ENCODE measurements at places on chromosomes 5 and 9.

DNA sequence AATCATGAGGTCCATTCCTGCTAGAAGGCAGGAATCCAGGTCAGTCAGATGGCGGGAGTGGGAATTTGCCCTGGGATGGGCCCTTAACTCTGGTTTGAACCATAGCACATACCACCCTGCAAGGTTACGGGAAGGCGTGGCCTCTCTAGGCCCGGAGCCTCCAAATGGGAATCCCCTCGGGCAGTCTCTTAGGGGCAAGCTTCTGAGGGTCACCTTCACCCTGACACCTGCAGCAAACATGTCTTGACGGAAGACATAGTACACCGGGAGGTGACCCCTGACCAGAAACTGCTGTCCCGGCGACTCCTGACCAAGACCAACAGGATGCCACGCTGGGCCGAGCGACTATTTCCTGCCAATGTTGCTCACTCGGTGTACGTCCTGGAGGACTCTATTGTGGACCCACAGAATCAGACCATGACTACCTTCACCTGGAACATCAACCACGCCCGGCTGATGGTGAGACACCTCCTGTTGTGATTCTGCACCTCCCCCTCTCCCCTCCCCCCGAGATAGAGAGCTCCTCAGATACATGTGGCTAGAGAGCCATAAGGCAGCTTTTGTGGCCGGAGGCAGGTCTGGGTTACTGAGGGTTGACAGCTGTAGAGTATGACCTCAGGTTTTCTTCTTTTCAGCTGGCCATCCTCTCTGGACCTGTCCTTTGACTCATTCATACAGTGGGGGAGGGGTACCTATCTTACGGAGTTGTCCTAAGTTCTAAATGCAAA, 957 bp downstream of the PRELID1 start:
- DNase-seq, result no peak

DNA sequence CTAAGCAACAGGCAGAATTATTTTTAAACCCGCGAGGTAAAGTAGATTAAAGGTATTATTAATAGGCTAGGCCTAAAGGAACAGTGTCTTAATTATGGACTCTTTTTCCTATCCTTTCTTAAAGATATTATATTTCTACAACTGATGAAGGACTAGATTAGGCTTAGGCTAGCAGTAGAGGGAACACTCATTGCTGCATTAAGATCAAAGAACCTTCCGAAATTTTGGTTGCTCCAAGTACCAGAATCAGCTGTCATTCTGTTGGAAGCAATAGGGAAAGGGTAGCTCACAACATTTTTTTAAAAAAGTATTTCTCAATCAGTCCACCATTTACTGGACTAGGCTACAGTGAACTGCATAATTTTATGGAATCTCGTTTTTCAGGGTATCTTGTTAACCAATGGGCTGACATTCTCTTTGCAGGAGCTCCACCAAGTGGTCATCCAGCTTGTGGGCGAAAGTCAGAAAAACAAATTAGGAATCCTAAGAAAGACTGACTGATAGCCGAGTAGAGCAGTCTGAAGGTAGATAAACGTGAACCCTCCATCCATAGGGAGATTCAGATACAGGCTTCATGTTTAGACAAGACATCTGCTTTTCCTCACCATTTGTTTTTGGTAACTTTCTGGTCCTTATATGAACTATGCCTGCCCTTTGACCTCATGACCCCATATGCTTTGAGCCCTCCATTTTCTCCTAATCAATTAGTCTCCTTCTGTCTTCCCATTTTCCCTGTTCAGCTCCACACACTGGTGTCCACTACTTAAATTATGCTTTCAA, 103.6 kb upstream of the CHD1 start:
- DNase-seq, result peak; percentile 90

GRCh38 chr5:18010053-18010452, 375.8 kb downstream of the TAF11L14 start:
- no peak for DNase-seq

DNA sequence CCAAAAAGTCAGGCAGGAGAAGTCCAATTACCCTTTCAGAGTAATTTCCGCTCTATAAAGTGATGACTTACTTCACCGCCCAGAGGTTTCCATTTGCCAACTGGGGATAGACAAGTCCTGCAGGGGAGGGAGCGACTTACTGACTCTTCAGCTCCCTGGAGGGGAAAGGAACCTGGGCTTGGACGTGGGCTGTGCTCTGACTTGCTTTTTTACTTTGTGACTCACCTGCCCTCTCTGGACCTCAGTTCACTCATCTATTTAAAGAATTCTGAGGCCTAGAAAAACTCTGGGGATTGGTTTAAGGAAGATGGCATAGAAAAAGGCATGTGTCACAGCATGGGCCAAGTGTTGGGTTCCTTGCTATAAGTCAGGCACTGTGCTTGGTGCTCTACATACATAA, 180.4 kb upstream of the TRIM32 start:
- peak; percentile 80 for DNase-seq

- DNase-seq, result no peak
Observed at GRCh38 chr5:652773-653350, 40.3 kb downstream of the TPPP start.

GRCh38 chr9:18800579-18800978, 232.4 kb downstream of the SAXO1 start:
- DNase-seq, result no peak

- peak; percentile 79 for DNase-seq
Observed at GRCh38 chr9:118331622-118332045, 627.4 kb downstream of the TLR4 start.

- no peak for DNase-seq
Observed at GRCh38 chr5:155953335-155953734, 373.6 kb upstream of the SGCD start.

- DNase-seq, result no peak
Observed at GRCh38 chr5:173501271-173501670, 115.2 kb downstream of the BOD1 start.

DNA sequence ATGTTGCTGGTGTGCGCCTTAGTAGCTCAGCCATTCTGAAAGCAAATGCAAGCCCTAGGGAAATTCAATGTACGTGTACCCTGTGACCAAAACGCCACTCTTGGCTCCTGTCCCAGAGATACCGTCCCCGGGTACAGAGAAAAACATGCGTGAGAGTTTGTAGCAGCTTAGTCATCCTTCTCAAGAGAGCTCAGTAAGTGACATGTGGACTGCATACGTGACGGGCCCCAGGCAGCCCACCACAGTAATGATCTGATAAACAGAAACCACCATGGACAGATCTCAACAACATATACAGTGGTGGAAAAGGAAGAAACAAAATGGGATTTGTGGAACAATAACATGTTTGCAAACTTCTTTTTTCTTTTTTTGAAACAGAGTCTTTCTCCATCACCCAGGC, 45.1 kb downstream of the S1PR3 start:
- peak; percentile 77 for DNase-seq

DNA sequence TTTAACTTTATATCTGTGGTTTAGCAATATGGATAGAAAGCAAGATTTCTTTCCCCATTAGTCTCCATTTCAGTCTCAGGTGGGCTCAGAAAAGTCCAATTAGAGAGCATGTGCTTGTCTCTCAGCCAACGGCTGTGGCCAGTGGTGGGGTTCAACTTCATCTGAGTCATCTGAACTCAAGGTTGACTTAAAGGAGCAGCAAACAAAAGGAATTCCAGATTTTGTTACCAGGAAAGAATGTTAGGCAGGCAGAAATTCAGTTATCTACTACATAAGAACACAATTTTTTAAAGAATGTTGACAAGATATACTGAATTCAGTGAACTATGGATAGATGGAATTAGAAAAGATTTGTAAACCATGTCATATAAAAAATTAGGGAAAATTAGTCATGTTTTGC, 784.1 kb downstream of the MAT2B start:
- no peak for DNase-seq

GRCh38 chr5:63085561-63085960, 506.9 kb downstream of the LRRC70 start:
- DNase-seq, result no peak

- no peak for DNase-seq
Observed at GRCh38 chr5:153400931-153401330, 89.5 kb upstream of the GRIA1 start.

- no peak for DNase-seq
Observed at GRCh38 chr5:79509244-79509885, 4.6 kb downstream of the HOMER1 start.

DNA sequence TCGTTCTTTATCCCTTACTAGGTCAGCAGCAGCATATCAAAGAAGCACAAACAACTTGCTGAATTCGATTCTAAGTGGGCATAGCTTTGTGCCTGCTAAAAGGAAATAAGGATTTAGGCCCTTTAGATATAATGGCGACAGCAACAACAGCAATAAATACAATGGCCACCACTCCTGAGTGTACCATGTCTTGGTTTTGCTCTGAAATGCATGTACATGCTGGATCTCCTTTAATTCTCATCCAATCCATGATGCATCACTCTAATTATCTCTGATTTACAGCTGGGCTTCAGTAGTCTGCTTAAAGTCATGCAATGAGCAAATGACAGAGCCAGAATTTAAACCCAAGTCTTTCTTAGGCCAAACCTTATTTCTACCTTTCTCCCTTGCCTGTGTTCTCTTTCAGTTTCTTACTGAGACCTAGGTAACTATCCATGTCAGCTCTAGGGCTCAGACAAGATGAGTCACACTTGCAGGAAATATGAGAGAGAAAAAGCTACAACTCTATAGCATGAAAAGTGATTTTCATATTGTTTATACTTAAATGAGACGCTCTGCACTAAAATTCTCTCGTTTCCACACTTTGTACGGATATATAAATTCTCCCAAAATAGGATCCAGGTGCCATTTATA, 111.8 kb downstream of the HMHB1 start:
- DNase-seq, result peak; percentile 36

DNA sequence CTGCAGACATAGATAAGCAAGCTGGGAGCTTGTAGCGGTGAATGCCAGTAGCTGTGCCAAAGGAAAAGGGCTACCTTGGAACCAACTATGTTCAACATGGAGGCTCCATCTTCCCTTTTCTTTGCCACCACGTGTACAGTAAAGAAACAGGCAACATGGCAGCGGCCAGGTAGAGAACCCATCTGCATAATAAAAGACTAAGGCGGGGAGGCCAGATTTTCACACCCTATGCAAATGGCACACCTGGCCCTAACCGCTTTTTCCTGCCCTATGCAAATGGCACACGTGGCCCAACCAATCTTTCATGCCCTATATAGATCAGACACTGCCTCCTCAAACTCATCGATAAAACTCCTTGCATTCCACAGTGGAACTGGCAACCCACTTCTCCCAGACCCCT, 477.5 kb upstream of the EDIL3 start:
- DNase-seq, result no peak

GRCh38 chr9:105291422-105291859, 47.0 kb downstream of the SLC44A1 start:
- DNase-seq, result no peak

- no peak for DNase-seq
Observed at GRCh38 chr5:72294473-72294872, 25.6 kb downstream of the MRPS27 start.

- DNase-seq, result no peak
Observed at GRCh38 chr5:64790210-64790609, 21.5 kb downstream of the CWC27 start.

DNA sequence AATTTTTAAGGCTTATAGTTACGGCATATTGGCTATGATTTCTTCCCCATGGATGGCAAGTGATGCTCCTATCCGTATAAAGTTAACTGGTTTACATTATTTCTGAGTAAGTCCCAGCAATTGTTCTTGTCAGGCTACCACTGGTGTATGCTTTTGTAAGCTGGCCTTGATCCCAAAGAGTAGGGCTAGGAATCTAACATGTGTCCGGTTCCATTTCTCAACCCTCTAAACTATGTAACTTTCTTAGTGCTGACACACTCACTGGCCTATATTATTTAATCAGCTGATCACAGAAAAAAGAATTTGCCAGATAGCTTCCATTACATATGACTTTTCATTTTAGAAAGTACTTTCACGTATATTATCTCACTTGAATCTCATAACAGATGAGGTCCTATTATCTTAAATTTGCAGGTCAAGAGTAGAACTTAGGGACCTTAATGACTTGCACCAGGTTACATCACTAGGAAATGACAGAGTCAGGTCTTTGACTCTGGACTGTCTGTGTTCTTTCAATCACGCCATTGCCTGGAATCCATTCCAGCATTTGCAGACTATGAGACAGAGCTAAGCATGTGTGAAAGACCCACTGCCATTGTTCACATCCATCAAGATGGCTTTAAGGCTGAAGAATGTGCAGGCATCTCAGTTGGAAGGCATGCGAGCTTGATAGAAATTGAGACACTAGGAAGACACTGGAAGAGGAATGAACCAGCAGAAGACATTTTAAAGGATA, 362.9 kb downstream of the ARRDC3 start:
- peak; percentile 36 for DNase-seq

DNA sequence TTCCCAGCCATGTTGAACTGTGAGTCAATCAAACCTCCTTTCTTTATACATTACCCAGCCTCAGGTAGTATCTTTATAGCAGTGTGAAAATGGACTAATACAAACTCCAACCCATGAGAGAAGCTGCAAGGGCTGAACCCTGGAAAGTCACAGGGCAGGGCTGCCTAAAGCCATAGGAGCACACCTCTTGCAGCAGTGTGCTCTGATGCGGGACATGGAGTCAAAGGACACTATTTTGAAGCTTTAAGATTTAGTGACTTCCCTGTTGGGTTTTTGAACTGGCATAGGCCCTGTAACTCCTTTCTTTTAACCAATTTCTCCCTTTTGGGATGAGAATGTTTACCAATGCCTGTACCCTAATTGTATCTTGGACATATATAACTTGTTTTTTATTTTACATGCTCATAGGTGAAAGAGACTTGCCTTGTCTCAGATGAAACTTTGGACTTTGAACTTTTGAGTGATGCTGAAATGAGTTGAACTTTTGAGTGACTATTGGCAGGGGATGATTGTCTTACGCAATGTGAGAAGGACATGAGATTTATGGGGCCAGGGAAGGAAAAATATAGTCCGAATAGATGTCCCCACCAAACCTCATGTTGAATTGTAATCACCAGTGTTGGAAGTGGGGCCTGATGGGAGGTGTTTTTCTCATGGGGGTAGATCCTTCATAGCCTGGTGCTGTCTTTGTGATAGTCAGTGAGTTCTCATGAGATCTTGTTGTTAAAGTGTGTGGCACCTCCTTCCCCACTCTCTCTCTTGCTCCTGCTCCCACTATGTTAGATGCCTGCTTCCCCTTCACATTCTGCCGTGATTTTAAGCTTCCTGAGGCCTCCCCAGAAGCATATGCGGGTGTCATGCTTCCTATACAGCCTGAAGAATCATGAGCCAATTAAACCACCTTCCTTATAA, 159.5 kb upstream of the SPEF2 start:
- DNase-seq, result no peak

DNA sequence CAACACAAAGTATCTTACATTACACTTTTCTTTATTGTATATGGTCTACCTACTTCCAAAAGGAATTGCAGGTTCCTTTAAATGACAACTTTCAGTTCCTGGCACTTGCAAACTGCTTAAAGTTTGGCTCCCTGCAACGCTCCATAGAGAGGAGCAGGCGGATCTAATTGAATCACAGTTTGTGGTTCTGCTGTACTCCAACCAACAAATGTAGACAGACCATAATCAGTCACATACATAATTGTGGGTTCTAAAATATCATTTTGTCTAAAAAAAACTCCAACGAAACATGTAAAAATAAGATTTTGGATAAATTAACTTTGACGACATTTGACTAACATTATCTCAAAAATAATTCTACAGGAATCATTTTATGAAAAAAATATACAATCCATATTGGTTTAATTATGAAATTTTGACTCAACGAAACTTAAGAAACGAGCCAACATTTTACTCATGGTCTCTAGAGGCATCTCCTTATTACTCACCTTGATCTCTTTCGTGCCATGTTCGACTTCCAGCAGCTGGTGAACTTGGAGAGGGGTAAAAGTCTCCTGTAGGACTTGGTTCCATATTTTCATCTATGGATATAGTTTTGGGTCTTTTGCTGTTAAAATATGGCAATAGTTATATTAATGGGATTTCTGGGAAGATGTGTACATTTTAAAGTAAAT, 167.6 kb downstream of the NFIB start:
- no peak for DNase-seq
